ENCODE measurements at places on chromosomes 12 and 14.

- DNase-seq: no peak
Measured at GRCh38 chr14:100749967-100750597, 23.4 kb downstream of the DLK1 start.

GRCh38 chr12:89597770-89598169, 71.9 kb upstream of the POC1B start:
- no peak for DNase-seq

GRCh38 chr12:105835580-105836241, 303.0 kb downstream of the NUAK1 start:
- DNase-seq: peak; percentile 75

DNA sequence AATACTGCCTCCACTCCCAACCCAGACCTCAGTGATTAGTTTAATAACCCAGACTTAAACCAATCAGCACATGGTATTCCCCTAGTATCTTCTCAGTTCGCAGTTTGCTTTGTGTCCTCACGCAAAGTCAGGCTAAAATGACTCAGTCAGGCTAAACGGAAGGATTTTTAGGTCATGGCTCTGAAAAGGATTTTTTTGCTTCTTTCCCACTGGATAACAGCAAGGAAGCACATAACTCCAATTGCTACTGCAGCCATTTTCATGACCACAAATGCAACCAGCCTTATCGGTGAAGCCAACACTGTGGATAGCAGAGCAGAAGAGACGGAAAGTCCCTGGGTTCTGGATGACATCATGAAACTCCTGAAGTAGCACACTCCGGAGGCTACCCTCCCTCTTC, 67.7 kb downstream of the ZC3H14 start:
- no peak for DNase-seq

DNA sequence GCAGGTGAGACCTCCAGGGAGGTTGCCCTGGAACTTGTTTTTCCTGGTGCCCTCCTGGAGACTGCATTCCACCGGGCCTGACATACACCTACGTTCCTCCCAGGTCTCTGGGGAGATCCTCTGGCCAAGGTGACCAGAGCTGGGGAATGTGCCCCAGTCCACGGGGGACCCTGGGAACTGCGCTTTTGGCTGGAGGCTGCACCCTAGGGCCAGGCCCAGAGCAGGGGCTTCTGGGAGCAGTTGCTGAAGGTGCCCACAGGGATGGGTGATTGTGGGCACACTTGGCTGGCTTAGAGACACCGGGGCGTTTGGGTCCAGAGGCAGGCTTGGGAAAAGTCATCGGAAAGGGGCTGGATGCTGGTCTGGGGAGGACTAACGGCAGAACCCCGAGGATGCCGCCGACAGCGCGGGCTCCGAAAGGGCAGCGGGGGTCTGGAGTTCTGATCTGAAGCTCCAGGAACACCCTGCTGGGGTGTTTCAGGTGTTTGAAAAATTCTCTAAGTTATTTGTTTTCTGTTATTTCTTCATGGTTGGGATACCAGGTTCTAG, 36.5 kb upstream of the TDRD9 start:
- no peak for DNase-seq

DNA sequence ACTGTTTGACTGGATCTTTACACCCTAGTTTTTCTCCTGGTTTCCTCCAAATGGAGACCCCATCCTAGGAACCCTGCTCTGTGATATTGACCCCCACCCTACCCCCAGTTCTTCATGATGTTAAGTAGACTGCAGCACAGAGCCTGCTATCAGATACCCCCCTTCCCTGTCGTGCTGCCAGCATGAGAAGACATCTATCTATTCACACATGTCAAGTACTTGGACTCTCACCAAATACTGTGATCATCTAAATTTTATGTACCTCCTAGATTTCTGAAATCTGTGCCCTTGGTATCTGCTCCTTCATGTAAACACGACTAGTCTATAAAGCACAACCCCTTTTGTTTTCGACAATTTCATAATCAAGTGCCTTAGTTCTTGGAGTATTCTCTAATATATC, 38.9 kb downstream of the FERMT2 start:
- no peak for DNase-seq

GRCh38 chr12:53279888-53280498, 11.9 kb downstream of the ESPL1 start:
- DNase-seq: no peak

GRCh38 chr12:2960996-2961616, 1.9 kb downstream of the TEAD4 start:
- no peak for DNase-seq

All from suppressor macrophage treated with lipopolysaccharide for 1 hour (primary cell).